Mammary epithelial cell (primary cell): ENCODE measurements at places on chromosomes 5 and 9.
A peak's percentile ranks its signal among the peaks of the same experiment; 100 is the strongest.

- no peak for DNase-seq
Observed at GRCh38 chr9:15370466-15371447, 51.9 kb upstream of the SNAPC3 start.

GRCh38 chr9:137170486-137171148 lies 766 bp upstream of the LRRC26 start:
- no peak for DNase-seq

DNA sequence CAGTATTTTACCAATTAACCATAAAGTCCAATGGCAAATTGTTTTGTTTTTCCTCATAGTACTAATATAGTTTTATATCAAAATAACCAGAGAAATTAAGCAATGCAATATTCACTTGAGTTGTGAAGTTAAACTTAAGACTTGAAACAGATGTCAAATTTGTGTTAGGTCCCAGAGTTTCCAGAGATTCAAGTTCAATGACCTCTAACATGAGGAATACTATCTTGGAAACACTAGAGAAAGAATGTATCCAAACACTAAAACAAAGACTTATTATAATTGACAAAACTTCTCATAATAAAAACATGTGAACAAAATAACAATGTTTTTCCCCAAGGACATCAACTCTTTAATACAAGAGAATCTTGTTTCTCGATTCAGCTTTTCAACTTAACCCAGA lies 18.0 kb downstream of the SUSD1 start:
- no peak for DNase-seq

- DNase-seq, result peak; percentile 63
Observed at GRCh38 chr9:75892216-75892911, 1.9 kb downstream of the PCSK5 start.

DNA sequence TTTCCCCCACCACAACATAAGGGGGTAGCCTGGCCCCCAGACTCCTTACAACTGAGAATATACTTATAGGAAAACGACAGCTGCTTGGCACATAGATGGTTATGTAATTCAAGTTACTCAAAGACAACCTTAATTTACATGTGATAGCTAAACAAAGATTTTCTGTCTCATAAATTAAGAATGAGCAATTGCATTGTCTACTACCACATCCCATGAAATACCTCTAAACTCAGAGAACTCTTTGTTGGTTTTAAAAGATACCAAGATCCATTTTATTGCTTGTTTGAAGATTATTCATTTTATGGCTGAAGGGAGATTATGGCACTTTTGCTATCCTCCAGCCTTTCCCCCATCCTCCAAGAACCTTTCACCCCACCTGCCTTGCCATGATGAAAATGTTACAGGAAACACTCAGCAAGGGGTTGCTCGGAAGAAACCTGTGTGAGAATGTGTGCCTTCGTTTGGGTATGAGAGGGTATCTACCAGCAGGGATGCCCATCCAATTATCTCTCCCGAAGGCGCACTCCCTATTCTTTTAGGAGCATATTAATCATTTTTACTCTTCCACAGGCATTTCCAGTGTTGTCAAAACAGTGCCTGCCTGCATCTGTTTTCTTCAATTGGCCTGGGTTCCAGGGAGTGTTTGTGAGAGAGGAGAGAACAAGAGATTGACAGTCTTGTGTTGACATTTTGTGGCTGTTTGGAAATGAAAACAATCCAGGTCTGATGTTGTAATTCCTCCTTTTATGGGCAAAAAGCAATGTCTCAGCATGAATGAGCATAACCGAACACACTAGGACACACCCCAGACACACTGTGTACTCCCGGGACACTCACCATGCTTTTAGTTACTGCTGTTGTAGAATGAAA lies 208.0 kb upstream of the ANKRD55 start:
- peak; percentile 89 for DNase-seq

GRCh38 chr9:36922548-36922947 lies 111.5 kb downstream of the PAX5 start:
- DNase-seq, result no peak

GRCh38 chr5:143749581-143750205 lies 62.3 kb upstream of the HMHB1 start:
- DNase-seq, result no peak

DNA sequence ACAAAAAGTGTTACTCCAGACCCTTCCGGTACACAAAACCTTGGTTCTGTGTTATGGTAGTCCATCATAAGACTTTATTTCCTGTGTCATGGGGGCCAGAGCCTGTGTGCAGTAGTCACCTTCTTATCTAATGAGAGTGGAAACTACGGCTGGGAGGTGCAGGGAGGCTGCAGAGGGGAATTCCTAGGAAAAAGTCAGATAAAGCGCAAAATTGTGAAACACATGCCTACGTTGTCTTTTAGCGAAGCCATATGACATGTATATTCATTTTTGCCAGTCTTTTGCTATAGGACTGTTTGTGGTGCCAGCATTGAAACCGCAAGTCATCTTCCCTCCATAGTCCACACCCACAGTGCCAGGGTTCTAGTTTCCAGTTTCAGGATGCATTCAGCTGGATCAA lies 80.7 kb downstream of the PPARGC1B start:
- DNase-seq, result no peak

- no peak for DNase-seq
Observed at GRCh38 chr5:119220576-119221197, 135.1 kb upstream of the TNFAIP8 start.

DNA sequence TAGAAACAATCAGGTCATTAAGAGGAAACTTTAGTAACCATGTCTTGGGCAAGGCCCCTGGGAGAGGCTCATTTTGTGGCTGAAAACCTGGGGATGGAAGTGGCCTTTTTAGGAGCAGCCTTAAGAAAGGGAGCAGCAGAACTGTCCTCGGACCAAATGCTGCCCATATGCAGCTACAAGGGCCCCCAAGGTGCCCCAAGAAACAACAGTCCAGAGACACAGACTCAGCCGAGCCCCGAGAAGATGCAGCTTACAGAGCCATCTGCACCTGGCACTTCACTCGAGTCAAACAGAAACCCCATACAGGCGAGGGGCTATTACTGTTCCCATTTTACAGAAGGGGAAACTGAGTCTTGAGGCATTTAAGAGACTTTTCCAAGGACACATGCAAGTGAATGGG lies 58.0 kb downstream of the COL23A1 start:
- no peak for DNase-seq

- DNase-seq, result no peak
Observed at GRCh38 chr5:165425594-165425993, 1920.2 kb downstream of the MAT2B start.

DNA sequence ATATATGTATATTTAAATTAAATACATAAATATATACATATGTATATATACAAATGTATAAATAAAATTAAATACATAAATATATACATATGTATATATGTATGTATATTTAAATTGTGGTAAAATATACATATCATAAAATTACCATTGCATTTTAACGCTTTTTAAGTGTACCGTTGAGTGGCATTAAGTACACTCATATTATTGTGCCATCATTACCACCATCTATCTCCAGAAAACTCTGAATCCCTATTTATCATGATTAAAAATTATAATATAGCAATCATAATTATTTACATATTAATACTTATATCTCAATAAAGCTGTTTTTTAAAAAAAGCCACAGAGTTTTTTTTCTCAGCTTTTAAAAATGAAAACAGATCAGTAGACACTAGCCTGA lies 27.1 kb upstream of the VCAN start:
- DNase-seq, result no peak

DNA sequence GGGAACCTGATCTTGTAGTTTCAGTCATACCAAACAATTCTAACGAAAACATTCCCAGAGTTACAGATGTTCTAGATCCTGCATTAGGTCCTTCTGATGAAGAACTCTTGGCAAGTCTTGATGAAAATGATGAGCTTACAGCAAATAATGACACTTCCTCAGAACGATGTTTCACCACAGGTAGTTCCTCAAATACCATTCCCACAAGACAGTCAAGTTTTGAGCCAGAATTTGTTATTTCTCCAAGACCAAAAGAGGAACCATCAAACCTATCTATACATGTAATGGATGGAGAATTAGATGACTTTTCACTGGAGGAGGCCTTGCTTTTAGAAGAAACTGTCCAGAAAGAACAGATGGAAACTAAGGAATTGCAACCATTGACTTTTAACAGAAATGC lies 21.0 kb downstream of the RMI1 start:
- DNase-seq, result no peak

DNA sequence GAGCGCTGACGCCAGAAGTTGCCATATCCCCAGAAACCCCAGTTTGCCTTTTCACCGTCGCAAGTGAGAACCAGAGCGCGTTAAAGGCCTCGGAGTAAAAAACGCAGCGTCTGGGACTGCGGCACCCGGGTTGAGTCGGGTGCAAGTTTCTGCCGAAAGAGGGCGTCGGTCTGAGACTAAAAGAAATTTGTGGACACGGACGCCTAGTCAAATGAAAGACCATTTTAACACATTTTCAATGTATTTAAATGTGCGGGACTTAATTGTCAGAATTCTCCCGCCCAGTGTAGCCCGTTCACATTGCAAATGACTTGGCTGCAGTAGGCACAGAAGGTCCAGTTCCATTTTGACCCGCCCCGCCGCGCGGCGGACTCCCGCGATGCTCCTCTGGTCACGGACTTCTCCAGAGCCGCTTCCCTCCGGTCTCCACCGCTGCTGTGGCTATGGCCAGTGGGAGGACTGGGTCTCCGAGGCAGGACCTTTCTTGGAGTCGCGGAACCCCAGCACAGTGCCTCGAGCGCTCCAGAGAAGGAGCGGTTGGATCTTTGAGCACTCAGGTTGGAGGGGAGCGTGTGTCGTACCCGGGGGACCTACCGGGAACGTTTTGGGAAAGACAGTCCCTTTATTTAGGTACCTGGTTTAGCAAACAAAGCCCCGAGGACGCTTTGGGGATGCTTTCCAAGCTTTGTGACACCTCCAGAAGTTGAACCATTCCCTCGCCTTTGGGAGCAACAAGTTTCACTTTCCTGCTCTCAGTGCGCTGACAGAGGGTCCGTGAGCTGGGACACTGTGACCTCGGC lies 1.2 kb upstream of the NPR3 start:
- peak; percentile 62 for DNase-seq

- DNase-seq, result peak; percentile 92
Observed at GRCh38 chr5:53027913-53028312, 38.8 kb downstream of the ITGA2 start.

- no peak for DNase-seq
Observed at GRCh38 chr5:133234911-133235310, 183.1 kb downstream of the HSPA4 start.

GRCh38 chr5:135986401-135986800 lies 31.6 kb upstream of the LECT2 start:
- no peak for DNase-seq

- DNase-seq, result no peak
Observed at GRCh38 chr9:9914174-9914573, 698.6 kb downstream of the PTPRD start.

DNA sequence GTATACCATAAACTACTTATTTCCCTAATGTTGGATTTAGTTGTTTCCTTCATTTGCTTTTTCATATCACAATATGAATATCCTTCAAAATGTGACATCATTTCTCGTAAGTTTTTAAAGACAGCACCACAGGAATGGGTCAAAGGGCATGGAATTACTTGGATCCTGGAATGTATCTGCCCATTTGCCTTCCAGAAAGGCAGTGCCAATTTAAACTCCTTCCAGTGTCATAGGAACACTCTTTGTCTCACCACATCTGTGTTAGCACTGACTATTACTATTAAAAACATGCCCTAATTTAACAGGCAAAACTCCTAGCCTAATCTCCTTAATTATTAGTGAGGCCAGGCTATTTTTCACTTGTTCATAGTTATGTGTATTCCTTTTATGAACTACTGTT lies 58.0 kb downstream of the SPTLC1 start:
- DNase-seq, result no peak

DNA sequence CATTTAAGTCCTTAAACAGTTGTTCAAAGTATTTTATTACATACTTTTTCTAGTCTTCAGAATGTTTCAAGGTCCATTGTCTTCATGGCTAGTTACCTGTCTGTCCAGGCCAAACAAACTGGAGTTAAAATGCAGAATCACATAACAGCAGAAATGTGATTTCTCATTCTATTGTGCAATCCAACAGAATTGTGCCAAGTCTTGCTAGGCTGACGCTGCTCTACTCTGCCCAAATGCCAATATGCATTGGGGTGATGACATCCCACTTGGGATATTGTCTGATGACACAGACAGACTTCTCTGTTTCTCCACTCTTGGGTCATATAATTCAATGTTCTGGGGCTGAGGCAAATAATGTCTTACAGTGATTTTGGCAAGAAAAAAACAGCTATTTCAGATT lies 5.2 kb upstream of the SLC22A5 start:
- peak; percentile 88 for DNase-seq
